ENCODE measurements at places on chromosomes 5 and 9.
A peak's percentile ranks its signal among the peaks of the same experiment; 100 is the strongest.

GRCh38 chr5:110161162-110161561 lies 471.4 kb downstream of the MAN2A1 start:
- no peak for DNase-seq

GRCh38 chr5:35443803-35444595 lies 173.7 kb upstream of the SPEF2 start:
- no peak for DNase-seq

DNA sequence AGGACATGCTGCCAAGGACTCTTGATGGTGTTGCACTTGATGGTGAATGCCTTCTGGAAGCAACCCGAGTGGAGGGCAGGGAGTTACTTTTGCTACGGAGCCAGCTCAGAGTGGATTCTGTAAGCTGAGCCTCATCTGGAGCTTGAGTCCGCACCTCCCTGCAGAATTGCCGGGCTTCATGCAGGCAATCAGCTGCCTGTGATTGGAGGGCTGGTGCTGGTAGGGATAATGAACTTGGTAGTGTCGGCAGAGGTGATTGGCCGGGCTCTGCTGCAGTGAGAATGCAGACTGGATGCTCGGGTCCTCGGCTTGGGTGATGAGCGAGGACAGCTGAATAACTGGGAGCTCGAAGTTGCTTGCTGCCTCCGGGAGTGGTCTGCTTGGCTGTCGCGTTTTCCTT lies 23.1 kb downstream of the SLC25A25 start:
- peak; percentile 77 for DNase-seq

- DNase-seq = no peak
These were observed 200.2 kb downstream of the TSSK1B start for GRCh38 chr5:113234546-113234945.

DNA sequence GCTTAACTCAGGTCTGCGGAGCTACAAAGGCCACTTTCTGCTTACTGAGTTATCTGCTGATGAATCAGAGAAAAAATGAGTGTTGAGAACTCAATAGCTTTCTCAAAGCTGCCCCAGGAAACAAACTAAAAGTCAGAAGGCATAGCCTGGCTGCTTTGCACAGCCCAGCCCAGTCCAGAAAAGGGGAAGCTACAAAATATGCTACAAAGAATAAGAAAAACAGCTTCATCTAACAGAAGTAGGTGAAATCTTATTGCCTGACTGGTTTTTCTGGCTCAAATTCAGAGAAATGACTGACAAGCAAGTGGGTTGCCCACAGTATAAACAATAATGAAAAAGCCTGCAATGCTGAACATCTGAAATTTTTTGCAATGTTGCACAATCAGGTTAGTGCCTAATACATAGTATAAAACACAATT lies 156.2 kb downstream of the PPP2R2B start:
- no peak for DNase-seq

DNA sequence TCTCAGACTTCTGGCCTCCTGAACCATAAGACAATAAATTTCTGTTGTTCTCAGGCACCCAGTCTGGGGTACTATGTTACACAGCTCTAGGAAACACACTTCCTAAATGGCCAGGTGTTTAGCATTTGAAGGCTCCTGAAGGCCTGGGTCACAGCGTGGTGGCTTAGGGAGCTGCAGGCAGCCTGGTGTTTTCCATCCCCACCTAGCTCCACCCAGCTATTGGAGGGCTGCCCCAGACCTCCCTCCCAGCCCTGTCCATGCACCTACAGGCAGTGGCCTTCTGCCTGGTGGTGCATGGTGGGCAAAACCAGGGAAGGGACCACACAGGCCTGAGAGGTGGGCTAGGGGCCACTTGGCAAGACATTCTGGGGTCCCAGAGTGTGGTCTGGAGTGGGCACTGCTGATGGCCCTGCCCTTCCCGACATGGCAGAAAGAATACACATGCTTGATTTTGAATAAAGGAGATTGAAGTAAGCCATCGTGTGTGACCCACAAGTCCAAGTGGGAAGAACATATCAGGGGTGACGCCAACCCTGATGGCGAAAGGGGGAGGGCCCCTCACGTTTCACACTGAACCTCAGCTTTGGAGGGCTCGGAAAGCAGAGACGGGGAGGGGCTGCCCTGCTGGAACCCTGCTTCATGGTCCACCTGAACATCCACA lies 1.3 kb upstream of the SUSD3 start:
- no peak for DNase-seq

DNA sequence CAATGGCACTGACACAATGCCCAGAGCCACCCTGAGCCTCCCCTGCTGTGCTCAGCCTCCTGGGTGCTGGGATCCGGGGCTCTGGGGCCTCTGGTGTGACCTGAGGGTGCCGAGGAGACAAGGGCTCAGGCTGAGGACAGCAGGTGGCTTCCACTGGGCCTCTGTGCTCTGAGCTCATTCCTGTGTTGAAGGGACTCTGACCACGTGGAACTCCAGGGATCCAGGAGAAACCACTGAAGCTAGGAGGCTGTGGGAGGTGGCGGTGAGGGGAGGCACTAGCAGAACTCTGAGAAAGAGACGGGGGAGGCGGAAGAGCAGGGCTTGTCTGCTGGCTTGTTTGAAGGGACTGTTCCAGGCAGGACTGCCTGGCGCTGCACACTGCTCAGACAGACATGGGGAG lies 318.7 kb upstream of the IRX1 start:
- DNase-seq = no peak

- no peak for DNase-seq
These were observed 57.3 kb upstream of the DMRT1 start for GRCh38 chr9:784202-784601.

DNA sequence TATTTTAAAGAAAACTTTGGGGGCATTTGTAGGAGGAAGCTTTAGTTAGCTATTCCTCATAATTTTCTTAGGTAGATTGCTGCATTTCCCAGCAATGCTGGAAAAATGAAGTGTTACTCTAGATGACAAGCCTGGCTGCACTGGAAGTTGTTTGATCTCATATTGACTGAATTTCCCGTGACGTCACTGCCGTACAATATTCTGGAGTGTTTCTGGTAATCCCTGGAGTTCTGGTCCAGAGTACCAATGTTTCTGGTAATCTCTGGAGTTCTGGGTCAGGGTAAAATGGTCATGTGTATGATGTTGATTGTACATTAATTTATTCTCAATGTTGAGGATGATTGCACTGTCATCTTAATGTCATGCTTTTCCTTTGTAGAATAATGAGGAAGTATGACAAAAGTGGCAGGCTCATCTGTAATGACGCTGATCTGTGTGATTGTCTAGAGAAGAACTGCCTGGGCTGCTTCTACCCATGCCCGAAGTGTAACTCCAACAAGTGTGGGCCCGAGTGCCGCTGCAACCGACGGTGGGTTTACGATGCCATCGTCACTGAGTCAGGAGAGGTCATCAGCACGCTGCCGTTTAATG lies 26.2 kb downstream of the ARL14EPL start:
- DNase-seq = no peak

GRCh38 chr9:132207839-132208615 lies 46.2 kb downstream of the NTNG2 start:
- no peak for DNase-seq

GRCh38 chr9:137174722-137175293 lies 3.0 kb upstream of the TMEM210 start:
- no peak for DNase-seq
